ENCODE measurements at places on chromosomes 3 and 15.
A peak's percentile ranks its signal among the peaks of the same experiment; 100 is the strongest.

DNA sequence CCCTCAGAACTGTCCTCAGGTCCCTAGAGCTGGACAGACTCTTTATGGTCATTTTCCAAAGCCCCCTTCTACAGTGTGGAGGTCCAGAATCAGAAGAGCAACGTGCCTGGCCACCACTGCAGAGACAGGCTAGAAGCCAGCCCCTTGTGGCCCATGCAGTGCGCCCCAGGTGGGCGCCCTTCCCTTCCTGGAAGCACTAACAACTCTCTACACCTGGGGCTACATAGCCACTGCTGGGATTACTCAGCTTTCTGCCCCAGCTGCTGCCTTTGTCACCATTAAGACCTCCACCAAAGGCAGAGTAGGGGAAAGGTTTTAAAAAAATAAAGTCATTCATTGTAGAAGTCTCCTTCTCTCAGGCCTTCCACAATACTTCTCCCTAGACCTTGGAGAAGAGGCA, 2.3 kb downstream of the RASGRP1 start:
- DNase-seq, result no peak

DNA sequence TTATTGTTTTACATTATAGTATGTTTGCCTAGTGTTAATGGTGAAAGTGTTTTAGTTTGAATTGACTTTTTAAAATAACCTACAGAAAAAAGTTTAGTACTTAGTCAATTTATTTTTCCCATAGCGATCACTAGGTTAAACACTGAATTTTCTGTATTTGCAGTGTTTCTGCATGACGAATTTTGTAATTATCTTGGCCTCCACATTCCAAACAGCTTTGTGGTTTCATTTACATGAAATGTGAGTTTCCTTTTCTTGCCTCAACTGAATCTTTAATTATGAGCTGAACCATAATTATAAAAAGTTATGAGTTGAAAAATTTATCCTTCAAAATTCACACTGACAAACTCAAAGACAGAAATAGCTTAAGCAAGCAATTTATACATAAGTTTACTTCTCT, 235.5 kb downstream of the CTNNB1 start:
- DNase-seq, result no peak

GRCh38 chr15:48459571-48460442, 128.6 kb downstream of the DUT start:
- no peak for DNase-seq

GRCh38 chr3:126300761-126301481, 56.3 kb downstream of the KLF15 start:
- no peak for DNase-seq

DNA sequence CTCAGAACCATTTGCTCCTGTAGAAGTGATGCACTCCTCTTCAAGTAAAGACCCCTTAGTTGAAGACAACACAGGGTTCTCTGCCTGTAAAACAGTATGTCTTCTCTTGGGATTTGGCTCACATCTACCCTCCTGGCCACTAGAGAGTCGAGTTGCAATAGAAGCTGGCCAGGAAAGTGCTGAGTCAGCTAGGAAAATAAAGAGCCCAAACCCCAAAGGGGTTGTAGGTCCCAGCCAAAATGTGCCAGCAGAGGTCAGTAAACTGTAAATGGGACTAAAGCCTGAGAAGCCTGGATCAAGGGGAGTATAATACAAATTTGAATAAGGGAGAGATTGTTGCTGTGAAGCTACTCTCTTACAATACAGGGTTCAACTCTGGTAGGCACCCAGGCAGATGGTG, 37.2 kb upstream of the THBS1 start:
- no peak for DNase-seq

DNA sequence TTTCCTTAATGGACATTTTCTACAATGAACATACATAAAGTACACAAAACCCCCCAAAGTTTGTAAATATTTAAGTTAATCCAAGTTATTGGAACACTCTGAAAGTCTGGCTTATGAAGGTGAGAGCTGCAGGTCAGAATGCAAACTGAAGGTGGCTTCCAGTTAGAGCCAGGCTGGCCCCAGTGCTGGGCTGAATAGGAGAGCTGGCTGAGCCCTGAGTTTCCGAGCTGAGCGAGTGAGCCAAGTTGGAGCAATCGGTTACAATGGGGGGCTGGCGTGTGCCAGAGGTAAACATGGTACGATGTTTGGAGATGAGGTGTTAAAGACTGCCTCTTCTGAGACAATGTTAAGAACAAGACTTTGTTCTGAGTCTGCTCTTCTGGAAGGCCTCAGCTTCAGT, 230.8 kb upstream of the MCTP2 start:
- no peak for DNase-seq

DNA sequence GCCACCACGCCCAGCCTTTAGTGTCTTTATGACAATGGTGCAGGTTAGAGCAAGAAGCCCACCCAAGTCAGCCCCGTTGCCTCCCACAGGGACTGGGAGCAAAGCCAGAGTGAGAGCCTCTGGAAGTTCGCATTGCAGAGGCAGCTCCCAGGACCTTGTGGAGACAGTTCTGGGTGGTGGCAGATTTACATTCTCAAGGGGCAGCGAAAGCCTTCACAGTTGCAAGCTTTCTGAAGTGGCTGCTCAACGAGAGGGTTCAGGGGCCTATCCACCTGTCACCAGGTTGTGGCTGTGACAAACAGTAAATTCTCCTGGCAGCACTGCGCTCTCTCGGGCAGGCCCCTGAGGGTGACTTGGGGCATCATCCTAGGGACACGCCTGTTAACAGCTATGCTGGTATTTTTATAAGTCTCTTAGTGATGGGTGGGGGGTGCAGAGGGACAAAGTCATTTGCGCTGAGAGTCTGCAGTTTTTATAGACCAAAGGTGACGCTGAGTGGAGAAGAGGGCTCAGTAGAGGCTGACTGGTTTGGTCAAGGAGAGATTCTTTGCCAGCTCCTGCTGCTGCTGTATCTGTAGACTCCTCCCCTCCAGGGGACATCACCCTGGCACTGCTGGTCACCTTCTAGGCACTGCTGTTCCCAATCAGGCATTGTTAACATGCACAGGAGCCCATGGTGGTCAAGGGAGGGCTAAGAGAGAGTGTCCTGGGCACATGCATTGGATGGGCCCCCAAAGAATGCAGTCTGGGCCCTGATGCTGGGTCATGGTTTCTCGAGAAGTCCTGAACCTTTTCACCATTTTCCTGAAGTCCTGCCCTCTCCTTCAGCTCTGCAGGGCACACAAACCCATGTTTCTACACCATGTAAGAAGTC, 57.5 kb upstream of the KLF13 start:
- DNase-seq, result no peak

- no peak for DNase-seq
These were observed 160.1 kb upstream of the ATP11B start for GRCh38 chr3:182633186-182633585.

GRCh38 chr3:79461129-79461792, 306.5 kb downstream of the ROBO1 start:
- no peak for DNase-seq

GRCh38 chr15:48974882-48975281, 11.2 kb upstream of the SHC4 start:
- DNase-seq, result no peak

- DNase-seq, result no peak
These were observed 477.1 kb upstream of the NR2F2 start for GRCh38 chr15:95853350-95853749.

DNA sequence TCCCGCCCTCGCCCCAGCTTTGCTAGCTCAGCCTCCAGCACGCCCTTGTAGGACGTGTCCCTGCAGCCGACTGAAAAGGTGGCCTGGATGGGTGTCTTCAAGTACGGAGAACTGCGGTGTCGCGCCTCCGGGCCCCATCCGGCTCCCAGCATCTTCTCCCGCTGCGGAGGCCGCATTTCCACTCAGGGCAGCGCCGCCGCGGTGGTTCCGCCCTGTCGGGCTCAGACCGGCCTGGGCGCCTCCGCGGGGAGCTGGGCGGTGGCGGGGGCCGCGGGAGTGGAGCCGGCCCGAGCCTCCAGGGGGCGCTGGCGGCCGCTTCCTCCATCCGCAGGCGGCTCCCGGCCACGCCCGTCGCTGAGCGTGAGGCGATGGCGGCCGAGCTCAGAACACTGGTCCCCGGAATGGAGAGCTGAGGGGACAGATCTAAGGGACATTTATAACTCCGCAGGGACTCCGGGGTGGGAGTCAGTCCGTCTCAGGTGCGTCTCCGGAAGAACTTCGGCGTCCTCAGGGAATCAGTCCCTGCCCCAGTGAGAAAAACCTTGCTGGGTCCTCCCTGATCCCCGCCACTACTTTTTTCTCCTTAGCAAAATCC, 13.6 kb upstream of the SMCO1 start:
- peak; percentile 92 for DNase-seq

- DNase-seq, result peak; percentile 18
These were observed 1.4 kb downstream of the DLG1 start for GRCh38 chr3:197297002-197297401.

- no peak for DNase-seq
These were observed 46.8 kb downstream of the EOMES start for GRCh38 chr3:27675287-27675686.

GRCh38 chr15:56672721-56673120, 60.6 kb downstream of the ZNF280D start:
- DNase-seq, result no peak

- DNase-seq, result no peak
These were observed 36.8 kb upstream of the TCAIM start for GRCh38 chr3:44301746-44302145.

- no peak for DNase-seq
These were observed 37.0 kb downstream of the LARS2 start for GRCh38 chr3:45425237-45425933.

DNA sequence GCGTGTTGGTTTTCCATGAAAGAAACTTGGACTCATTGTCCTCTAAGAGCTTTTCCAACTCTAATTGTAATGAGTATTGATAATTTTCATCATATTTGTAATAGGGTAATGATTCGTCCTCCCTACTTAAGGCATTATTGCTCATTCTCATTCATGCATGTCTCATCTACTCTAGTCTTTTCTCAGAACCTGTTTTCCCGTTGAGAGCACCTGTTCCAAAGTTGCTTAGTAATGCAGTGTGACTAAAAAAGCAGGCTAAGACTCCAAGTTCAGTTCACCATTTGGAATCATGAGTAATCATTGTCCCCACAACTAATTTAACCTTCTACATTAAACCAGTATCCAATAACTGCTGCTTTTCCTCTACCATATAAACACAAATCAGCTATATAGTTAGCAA, 84.0 kb downstream of the FILIP1L start:
- no peak for DNase-seq

DNA sequence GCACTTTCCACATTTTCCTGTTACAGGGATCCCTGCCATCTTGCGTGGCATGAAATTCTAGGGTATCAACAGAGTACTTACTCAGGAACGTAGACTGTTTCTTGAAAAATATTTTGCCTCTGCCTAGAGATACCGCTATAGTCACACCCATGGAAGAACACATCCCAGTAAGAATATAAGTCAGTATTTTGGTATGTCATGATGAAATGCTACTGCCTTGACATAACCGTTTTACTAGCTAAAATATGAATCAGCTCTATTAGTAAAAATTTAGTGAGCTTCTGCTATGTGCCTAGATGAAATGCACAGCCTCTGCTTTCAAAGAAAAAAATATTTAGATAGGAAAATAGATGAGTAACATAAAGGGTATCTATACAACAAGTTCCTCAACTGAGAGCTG, 276.4 kb downstream of the TBC1D5 start:
- DNase-seq, result no peak

DNA sequence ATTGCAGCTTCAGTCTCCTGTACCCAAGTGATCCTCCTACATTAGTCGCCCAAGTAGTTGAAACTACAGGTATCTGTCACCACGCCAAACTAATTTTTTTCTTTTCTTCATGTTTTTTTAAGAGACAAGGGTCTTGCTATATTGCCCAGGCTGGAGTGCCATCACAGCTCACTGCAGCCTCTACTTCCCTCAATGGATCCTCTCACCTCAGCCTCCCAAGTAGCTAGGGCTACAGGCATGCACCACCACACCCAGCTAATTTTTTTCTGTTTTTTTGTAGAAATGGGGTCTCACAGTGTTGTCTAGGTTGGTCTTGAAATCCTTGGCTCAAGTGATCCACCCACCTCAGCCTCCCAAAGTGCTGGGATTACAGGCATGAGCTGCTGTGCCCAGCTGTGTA, 89.5 kb downstream of the ZNF609 start:
- DNase-seq, result no peak

- no peak for DNase-seq
These were observed 3.5 kb downstream of the PLOD2 start for GRCh38 chr3:146157325-146158060.

DNA sequence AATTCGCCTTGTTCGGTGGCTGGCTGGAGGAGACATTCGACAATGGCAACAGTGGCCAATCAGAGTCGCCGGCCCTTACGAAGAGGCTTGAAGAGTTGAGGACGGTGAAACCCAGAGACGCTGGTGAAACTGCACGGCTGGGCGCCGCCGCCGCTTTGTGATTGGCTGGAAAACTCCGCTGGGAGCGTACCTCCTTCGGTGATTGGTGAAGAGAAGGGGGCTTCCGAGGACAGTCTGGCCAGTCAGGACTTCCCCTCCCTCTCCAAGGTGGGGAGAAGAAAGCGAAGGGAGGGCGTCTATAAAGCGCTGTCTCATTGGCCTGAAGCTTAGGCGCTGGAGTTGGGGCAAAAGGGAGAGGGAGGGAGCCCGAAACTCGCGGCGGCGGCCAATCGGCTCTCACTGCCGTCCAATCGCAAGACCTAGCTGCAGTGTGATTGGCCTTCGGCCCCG, 554 bp upstream of the GSK3B start:
- DNase-seq, result peak; percentile 92

DNA sequence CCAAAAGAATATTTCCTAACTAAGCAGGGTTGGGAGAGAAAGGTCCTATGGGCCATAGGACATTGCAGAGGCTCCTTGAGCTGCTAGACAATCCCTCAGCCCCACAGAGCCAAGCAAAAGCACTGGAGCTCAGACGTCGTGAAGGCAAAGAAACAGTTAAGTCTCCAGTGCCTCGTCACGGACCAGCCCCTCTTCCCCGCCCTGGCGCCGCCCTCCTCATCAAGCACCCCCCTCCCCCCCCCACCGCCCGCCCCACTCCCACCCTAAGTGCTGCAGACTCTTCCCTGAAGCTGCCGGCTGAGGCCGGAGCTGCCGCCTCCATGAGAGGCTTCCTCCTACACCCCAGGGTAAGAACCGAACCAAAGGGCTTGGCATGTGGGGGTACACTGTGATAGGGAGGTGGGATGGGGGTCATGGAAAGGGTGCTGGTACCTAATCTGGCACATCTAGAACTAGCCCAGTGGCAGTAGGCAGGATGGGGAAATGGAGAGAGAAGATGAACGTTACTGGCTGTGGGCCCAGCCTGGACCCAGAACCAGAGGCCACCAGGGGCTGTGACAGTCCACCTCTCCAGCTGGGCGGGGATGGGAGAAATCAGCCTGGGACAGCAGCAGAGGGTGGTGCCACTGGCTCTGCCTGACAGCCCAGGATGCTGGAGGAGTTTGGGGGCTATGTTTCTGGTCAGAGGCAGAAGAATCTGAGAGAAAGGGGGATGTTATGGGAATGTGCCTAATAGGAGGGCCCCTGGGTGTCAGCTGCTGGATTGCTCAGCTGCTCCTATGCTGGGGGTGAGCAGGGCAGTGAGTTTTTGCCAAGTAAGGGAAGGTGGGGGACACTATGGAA, at the start of gene MAP1A:
MAP1A (plus strand) TSS at position 255 of the 843 bp plus-strand sequence. CDS start 3,866 bp downstream, outside the sequence.
- no peak for DNase-seq

DNA sequence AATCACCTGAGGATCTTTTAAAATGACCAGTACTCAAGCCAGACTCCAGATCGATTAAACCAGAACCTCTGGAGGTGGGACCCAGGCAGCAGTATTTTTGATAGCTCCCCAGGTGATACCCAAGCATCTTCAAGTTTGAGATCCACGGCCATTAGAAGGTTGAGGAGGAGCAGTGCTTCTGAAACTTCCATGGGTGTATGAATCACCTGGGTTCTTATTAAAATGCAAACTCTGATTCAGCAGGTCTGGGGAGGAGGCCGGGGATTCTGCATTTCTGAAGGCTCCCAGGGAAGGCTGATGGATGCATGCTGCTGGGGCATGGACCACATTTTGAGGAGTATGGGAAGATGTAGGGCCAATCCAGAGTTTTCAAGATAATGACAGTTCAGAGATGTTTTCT, 55.4 kb downstream of the ATG7 start:
- no peak for DNase-seq
